HCEC 1CT (cell line): ENCODE measurements at places on chromosomes 2 and 18.
A peak's percentile ranks its signal among the peaks of the same experiment; 100 is the strongest.

DNA sequence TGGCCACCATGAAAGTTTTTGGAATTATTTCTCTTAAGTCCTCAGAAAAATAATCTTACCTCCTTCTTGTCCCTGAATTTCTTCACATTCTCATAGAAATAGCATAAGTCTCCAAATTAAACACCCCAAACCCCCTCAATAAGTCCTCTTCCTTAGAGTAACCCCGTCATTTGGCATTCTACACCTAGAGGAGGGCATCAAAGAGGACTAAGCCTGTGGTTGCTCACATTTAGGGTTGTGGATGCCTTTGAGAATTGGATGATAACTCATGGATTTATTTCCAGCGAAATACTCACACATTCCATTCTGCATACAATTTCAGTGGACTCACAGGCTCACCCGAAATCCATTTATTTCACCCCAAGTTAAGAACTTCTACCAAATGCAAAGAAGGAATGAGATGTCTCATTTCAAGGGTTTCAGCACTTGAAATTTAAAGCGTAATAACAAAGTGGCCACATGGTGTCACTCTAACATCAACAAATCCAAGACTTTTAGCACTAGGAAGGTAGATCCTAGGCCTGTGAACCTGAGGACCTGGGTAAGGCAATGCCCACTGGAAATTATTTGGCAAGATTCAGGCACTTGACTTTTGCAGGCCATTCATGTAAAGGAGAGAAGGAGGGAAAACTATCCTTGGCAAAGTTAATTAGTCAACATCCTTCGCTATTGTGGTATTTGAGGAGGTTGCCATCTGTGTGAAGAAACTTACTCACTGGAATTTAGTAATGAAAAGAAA, 24.6 kb downstream of the DYTN start:
- peak; percentile 47 for DNase-seq

GRCh38 chr18:10111944-10112343, 198.1 kb downstream of the VAPA start:
- no peak for DNase-seq

DNA sequence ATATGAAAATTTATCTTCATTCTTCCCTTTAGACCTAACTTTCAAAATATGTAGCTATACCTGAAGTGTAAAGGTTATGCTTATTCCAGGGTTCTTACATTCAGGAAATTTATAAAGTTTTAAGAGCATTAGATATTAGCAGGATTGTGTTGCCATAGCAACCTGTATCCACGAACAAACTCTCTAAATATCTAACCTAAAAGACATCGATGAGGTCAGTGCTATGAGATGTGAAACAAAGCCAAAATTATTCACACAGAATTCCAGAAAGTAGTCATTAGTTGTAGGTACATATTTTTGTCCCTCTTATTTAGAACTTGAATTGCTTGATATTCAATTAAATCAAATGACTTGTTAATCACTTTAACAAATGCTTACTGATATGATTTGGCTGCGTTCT, 705.3 kb downstream of the SOCS6 start:
- no peak for DNase-seq

DNA sequence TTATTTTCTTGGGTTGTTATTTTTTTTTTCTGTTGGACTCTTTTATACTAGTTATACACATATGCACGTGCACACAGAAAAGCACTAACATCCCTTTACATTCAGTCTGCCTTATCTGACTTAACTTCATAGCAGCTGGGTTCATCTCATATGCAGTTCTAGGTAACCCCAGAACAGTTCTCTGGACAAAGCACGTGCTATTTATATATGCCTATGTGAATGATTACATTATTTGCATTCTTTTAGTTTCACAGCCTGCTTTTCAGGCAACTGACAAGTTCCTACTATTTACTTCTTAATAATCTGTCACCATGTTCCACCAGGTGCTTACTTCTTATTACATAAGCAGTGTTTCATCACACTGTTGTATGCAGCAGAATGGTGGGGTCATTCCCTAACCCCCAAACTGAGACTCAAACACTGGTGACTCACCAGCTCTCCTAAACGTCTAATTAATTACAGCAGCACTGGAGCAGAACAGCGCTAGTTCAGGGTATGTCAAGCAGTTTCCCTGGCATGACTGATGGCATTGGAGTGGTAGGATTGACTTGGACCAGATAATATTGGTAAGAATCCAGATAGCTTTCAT, 372.8 kb downstream of the CLIP4 start:
- peak; percentile 58 for DNase-seq

DNA sequence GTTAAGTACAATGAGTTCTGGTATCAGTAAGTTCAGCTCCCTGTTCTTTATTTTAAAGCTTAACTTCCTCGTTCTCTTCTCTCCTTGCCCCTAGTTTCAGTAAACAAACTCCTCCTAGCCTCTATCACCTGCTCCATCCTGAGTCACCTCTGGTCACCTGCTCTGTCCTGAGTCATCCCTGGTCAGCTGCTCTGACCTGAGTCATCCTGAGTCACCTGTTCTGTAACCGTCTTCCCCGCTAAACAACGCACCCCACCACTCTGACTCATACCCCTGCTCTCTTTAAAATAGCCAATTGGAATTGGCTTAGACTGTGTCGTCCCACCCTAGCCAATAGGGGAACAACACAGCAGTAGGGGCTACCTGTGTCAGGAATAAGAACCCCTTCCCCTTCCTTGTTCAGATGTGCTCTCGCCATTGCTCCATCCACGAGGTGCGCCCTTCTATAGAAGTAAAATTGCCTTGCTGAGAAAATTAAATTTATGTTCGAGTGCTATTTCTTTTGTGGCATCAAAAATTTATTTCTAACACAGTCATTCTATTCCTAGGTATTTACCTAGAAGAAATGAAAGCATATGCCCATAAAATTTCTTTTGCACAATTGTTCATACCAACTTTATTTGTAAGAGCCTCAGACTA, 24.9 kb upstream of the RMND5A start:
- peak; percentile 57 for DNase-seq

- DNase-seq = no peak
These were observed 61.7 kb downstream of the EML4 start for GRCh38 chr2:42230891-42231290.

GRCh38 chr2:29040552-29040951, 33.8 kb downstream of the PCARE start:
- no peak for DNase-seq

DNA sequence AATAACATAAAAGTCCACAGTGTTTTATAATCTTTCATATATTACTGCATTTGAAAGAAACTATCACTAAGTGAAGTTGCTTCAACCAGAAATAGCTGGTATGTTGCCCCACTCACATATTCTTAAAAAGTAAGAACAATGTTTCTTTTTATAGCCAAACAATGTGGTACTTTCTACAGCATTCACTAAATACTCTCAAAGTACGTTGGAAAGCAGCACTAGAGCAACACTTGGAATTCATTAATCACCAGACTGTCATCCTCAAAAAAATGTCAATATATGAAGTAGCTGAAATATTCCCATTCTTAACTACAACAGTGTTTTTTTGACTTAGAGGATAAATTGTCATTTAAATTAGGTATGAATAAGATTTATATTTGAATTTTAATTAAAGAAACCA, 32.8 kb downstream of the COBLL1 start:
- DNase-seq = peak; percentile 40

- DNase-seq = no peak
These were observed 169.4 kb downstream of the FSHR start for GRCh38 chr2:48984922-48985321.

- no peak for DNase-seq
These were observed 69.1 kb downstream of the CWC22 start for GRCh38 chr2:179938026-179938425.

DNA sequence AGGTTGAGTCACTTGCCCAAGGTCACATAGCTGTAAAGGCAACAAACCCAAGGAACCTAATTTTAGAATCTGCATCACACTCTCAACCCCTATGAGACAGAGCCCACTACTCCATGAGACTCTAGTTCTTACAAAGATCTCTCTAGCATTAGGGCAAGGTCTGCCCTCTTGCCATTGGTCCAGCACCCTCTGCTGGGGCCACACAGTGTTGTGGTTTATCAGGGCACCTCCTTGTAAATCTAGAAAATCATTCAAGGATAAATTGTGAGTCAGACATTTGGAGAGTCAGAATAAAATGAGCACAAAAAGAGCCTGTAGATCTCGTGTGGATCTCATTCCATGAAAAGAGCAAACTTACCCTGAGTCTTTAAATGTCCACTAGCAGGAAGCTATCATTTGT, 91.2 kb downstream of the SLC8A1 start:
- peak; percentile 32 for DNase-seq

DNA sequence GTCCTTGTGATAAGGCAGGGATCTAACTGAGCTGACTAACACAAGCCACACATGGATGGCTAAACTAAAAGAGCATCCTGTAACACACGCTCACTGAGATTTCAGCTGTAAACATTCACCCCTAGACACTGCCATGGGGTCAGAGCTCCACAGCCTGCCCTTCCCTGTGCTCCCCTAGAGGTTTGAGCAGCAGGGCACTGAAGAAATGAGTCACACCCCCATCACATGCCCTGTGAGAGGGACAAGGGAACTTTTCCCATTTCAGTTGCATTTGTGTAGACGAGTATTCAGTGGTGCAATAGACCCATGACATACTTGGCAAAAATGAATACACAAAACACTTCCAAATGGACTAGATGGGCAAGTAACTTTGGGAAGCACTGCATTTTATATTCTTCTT, 402.4 kb upstream of the LRRTM1 start:
- no peak for DNase-seq
